Activated T-cell treated with anti-CD3 and anti-CD28 coated beads for 48 hours (primary cell): ENCODE measurements at places on chromosomes 7 and 10.

DNA sequence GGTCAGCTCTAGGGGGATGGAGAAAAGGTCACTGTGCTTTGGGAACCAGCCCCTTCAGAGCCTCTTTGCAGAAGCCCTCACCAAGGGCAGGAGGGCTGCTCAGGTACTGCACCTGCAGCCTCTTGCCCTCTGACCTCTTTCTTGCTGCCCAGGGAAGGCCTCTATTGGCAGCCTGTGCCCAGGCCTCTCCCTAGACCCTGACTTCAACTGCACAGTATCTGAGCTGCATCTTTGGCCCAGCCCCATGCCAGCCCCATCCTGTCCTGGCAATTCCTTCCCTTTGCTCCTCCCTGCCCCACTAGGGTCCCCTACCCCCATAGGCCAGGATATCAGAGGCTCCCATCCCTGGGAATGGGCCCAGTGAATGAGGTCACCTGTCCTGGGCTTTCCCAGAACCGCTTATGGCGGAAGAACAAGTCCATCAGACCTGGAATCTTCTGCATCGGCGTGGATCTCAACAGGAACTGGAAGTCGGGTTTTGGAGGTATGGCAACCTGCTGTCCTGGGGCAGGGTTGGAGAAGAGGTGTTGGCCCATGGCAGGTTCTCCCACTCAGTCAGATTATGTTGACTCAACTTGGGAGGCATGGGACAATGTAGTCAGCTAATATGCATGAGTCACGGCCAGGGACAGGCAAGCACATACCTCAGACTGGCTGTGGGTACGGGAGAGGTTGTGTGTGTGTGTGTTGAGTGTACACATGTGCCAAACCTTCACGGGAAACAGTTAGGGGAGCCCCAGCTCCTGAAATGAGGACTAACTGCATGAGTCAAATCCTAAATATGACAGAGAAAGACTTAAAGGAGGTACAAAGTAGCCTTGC, 17.1 kb upstream of the CPA1 start:
- peak; percentile 58 for DNase-seq

GRCh38 chr10:12228851-12229250, 32.9 kb downstream of the CDC123 start:
- DNase-seq: no peak

DNA sequence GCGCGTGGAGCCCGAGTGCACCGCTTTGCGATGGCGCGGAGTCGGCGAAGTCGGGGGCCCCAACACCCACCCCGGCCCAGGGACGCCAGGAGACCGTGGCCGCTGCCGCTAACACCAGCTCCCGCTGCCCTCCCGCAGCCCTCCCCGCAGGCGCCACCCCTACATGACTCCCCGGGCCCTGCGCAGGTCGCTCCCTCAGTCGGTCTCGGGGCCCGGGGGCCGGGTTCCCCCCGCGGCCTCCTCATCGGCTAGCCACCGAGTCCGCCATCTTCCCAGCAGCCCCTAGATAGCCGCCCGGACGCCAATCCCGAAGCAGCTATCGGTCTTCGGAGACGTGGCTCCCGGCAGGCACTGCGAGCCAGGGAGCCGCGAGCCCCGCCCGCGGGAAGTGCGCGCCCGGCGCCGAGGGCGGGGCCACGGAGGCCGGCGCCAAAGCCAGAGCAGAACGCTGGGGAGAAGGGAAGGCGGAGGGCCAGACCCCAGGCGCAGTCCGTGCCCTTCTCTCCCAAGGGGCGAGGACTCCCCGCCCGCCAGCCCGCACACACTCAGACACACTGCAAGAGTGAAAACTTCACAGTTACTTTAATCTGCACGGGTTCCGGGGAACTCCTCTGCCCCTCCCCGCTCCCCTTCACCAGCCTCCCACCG, at the start of gene FASTK:
Gene FASTK, minus strand, starts transcription at position 288 of the 648 bp plus-strand sequence. Its CDS starts 43 bp downstream, at position 245.
- DNase-seq: peak; percentile 87

GRCh38 chr10:86782701-86783418, 26.4 kb downstream of the BMPR1A start:
- no peak for DNase-seq

GRCh38 chr7:28358423-28358868, 53.9 kb upstream of the CREB5 start:
- no peak for DNase-seq

GRCh38 chr10:3803927-3804741, 19.1 kb upstream of the KLF6 start:
- peak; percentile 69 for DNase-seq

- DNase-seq: no peak
These were observed 168.6 kb upstream of the NEBL start for GRCh38 chr10:21065621-21066248.

- DNase-seq: no peak
These were observed 109.5 kb downstream of the PARD3 start for GRCh38 chr10:34705563-34705962.

DNA sequence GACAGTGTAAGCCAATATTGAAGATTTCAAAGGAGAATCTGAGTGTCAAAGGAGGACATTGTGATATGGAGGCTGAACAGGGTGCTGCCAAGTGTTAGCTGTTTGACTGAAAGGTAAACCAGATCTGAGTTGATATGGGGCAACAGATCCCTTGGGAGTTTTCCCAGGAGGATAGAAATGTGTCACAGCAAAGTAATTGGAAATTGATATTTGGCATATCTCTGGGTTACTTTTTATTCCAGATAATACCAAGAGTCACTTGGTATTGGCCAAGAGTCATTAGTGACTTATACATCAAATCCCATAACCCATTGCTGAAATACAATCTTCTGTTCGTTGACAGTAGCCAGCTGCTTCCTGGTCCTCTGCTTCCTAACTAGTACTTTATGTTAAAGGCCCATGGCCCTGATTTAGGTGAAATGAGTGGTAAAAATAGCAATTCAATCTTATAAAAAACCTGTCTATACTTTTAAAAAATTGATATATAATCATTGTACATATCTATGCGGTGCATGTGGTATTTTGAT, 922.9 kb downstream of the LRMDA start:
- DNase-seq: no peak

DNA sequence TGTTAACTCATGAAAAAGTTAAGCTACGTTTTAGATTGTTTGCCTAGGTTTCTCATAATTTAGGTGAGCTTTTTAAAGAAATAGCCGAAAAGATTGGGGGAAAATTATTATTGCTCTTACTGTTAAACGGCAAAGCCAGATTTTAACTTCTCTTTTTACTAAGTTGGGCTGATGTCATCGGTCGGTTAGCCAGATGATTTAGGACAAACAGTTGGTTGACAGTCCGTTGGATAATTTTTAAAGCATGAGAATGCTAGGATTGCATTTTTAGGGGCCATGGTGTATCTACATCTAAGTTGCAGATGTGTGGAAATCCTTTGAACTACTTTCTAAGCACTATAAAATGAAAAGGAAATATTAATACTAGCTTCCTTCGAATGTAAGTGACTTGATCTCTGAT, 280.9 kb upstream of the AKR1E2 start:
- no peak for DNase-seq

DNA sequence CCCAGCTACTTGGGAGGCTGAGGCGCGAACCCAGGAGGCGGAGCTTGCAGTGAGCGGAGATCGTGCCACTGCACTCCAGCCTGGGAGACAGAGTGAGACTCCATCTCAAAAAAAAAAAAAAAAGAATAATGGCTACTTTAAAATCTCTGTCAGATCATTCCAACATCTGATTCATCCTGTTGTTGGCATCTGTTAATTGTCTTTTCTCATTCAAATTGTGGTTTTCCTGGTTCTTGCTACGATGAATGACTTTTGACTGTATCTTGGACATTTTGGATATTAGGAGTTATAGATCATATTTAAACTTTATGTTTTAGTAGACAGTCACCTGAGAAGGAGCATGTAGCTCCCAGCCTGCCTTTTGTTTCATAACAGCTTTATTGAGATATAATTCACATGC, 8.5 kb downstream of the TPST1 start:
- no peak for DNase-seq

DNA sequence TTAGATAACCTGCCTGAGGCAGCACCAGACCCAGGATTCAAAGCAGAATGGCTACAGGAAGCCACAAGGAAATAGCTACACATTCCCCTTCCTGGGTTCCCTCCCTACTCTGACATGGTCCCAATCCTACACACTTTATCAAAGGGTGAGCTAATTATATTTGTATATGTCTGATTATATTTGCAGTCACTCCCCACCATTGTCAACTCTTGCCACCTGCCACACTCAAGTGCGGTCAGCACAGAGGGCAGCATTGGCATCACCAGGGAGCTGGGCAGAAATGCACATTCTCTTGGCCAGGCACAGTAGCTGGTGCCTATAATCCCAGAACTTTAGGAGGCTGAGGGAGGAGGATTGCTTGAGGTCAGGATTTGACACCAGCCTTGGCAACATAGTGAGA, 114.1 kb upstream of the PDLIM1 start:
- no peak for DNase-seq

DNA sequence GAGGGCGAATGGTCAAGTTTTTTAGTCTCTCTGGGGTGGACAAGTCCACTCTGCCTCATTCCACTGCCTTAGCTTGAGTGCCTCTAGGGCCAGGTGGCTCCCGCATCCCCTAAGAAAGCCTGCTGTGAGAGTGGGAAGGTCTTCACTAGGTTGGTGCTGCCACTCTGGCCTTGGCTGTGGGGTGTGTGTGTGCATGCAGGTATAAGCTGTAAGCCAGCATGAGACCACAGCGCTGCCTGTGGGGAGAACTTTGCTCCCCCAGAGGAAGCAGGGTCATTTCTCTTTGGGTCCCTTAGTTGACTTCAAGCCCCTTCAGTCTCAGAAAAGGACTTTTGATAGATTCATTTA, 25.5 kb upstream of the PCBD1 start:
- DNase-seq: no peak

DNA sequence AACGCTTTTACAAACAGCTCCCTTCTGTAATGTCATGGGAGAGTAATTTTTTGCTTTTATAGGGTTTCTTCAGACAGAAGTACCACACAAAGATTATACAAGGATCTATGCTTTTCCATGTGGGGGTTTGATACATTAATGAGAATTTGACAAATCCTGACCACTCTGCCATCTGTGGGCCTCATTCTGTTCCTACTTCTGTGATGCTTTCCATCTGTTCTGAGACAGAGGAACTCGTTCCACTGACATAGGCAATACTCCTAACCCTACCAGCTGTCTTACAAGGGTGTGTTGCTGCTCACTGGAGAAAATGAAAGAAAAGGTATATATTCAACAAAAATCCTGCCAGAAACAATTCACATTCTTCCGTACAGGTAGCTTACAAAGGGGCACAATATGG, 59.4 kb upstream of the NAMPT start:
- no peak for DNase-seq

GRCh38 chr7:22730921-22731654, 4.1 kb downstream of the IL6 start:
- no peak for DNase-seq

GRCh38 chr7:105911961-105912575, 35.7 kb upstream of the ATXN7L1 start:
- DNase-seq: no peak

- no peak for DNase-seq
These were observed 27.3 kb upstream of the AFAP1L2 start for GRCh38 chr10:114431414-114432135.

DNA sequence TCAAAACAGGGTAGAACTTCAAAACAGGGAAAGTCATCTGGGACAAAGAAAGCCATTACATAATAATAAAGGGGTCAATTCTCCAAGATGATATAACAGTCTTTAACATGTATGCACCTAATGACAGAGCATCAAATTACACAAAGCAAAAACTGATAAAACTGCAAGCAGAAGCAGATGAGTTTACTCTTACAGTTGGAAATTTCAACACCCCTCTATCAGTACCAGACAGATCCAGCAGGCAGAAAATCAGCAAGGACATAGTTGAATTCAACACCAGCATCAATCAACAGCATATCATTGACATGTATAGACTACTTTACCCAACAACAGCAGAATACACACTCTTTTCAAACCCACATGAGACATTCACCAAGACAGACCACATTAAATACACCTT, 233.0 kb upstream of the NEBL start:
- no peak for DNase-seq

GRCh38 chr7:111380945-111381344, 181.3 kb downstream of the IMMP2L start:
- DNase-seq: no peak

DNA sequence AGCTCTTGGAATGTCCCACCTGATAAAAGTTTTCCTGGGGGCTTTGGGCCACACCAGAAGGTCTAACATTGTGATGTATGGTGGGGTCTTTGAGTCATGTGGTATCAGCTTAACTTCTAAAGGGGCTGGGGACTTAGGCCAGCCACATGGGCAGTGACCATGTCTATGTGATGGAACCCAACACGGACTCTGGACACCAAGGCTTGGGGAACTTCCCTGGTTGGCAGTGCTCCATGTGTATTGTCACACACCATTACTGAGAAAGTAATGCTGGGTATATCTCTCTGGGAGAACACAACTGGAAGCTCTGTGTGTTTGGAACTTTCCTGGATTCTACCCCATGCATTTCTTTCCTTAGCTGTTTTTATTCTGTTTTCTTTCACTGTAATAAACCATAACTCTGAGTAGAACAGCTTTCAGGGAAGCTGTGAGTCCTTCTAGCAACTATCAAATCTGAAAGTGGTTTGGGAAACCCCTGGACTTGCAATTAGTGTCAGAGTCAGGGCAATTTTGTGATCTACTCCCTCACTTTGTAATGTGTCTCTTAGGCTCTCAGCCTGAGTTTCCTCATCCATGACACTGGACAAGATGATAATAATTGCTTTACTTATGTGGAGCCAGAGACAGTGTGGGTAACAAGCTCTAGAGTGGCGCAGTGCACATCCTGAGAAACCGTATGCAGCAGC, 28.4 kb upstream of the AGK start:
- DNase-seq: no peak

GRCh38 chr7:67343114-67343513, 346.5 kb downstream of the TYW1 start:
- DNase-seq: no peak

DNA sequence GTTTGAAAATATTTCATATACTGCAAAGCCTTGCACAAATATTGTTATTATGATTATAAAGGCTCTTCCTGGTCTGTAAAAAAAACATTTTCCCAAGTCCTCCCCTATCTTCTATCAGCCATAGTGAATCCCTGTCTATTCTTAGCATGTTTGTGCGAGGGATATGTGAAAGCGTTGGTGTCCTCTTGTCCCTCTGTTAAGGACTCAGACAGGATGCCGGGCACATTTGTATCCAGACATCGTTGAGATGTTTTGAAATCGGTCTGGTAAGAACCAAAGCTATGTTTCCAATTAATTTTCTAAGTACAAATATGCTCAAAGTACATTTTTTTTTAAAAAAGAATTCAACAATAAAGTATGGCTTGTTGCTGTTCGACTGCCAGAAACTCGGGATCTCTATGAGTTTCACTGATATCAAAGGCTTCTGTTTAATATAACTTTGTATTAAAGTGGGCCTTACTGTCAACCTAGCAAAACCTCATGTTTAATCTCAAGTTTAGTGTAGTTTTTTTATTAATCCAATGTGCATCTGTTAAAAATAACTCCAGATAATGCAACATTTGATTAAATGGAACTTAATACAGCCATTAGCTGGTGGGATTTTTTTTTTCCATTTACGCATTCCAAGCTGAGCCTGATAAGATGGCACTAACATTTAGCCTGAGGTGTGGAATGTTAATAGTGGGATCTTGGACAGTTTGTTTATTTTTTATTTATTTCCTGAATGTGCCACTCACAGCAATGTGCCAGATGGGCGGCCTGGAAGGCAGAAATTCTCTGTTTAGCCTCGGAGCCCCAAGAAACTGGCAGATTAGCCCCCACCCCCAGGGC, 754.3 kb downstream of the LRMDA start:
- DNase-seq: no peak
